Gastroesophageal sphincter (tissue), 4 donors: ENCODE measurements at places on chromosomes 12 and 14.
A peak's percentile ranks its signal among the peaks of the same experiment; 100 is the strongest.

DNA sequence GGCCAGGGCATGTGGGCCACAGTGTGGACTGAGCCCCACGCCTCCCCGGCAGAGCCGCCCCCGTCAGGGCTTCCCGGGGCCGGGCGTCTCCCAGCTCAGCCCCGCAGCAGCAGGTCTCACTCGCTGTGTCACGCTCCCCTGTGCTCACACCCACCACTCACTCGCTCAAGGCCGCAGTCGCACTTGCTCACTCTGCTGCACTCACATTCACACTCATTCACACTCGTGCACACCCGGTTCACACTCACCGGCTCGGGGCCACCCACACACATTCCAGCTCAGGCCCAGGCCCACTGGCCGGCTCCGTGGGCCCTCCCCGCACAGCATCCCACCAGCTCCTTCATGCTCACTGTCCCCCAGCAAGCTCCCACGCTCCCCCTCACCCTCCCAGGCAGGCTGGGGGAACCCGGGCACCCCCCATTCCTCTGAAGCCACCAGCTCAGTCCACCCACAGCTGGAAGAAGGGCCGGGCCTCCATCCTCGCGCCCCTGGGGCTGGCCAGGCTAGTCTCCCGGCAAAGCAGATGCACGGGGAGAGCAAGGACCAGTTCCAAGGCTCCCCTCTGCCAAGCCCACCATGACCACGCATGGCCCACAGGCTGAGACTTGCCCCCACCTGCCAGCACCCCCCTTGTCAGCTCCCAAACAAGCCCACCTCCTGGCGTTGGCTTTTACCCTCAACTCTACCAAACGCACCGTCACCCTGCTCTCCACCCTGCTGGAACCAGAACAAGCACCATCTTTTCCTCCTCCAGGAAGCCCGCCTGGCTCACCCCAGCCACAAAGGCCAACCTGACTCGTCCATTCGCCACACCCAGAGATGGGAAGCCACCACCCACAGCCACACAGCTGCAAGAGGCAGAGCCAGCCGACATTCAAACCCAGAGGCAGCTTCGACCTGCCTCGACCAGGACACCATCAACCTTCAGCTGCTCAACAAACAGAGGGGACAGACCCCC lies 28.0 kb downstream of the NCOR2 start:
- no peak for ATAC-seq

- ATAC-seq: no peak
Observed at GRCh38 chr12:65734226-65734625, 90.1 kb upstream of the HMGA2 start.

DNA sequence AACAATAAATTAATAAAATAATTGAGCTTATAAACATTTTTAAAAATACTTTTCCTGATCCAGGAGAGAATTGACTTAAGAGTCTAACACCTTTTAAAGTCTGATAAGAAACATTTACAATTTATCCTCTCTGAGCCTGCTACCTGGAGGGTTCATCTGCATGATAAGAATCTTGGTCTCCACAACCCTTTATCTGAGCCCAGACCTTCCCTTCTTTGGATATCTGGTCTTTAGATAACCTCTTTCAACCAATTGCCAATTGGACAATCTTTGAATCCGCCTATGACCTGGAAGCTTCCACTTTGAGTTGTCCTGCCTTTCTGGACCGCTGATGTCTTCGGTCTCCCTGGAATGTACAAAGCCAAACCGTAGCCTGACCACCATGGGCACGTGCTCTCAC lies 1393.3 kb upstream of the TMEM132C start:
- no peak for ATAC-seq

GRCh38 chr12:94644141-94644979 lies 6.0 kb downstream of the TMCC3 start:
- peak; percentile 42 for ATAC-seq

GRCh38 chr14:96538097-96538989 lies 36.2 kb downstream of the PAPOLA start:
- no peak for ATAC-seq

- no peak for ATAC-seq
Observed at GRCh38 chr12:54601841-54602240, 13.4 kb upstream of the PPP1R1A start.

GRCh38 chr14:84969501-84969900 lies 560.4 kb upstream of the FLRT2 start:
- no peak for ATAC-seq

- peak; percentile 17 for ATAC-seq
Observed at GRCh38 chr12:55716582-55716957, 724 bp downstream of the BLOC1S1 start.

- ATAC-seq: no peak
Observed at GRCh38 chr14:79436335-79436734, 775.0 kb downstream of the DIO2 start.

- ATAC-seq: no peak
Observed at GRCh38 chr12:131513606-131514005, 197.3 kb upstream of the SFSWAP start.

DNA sequence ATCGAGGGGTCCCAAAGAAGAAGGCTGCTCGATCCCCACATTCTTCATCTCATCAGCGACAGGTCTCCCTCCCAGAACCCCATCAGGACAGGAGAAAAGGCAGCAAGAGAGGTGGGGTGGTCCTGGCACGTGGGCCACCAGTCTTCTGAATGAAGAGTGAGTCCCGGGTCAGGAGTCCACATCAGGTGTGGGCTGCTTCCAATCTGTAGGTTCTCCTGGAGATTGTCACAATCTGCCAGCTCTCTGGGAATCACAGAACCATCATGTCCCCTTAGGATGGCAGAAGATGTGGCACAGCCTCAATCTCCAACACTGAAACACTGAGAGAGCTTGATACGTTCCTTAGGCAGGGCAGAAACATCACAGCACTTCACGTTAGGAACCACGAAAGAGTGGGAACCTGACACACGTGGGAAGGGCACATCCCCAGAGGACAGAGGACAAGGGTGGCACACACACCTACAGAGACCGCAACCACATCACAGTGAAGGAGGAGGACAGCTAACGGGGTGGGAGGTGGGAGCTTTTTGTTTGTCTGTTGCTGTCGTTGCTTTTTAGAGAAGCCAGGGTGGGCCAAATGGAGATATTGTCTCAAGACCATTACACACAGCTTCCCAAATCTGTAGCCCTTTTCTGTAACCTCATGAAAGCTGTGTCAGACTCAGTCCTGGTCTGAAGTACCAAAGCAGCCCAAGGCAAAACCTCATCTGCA lies 284.5 kb downstream of the DPF3 start:
- no peak for ATAC-seq

DNA sequence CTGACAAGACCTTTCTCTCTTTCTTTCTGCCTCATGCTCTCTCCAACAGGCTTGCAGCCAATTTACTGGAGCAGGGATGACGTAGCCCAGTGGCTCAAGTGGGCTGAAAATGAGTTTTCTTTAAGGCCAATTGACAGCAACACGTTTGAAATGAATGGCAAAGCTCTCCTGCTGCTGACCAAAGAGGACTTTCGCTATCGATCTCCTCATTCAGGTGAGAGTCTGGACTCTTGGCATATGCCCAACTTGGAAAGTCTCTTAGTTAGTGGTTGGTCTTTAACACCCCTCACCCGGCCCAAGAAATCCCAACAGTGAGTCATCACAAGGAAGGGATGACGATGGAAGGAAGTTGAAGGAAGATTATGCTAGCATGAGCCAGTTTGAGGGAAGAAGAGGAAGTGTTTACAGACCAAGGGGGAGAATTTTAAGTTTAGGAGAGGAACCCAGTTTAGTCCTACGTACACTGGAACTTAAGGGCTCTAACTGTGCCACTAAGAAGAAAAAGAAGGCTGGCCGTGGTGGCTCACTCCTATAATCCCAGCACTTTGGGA lies 189.7 kb downstream of the ETV6 start:
- ATAC-seq: peak; percentile 54

- ATAC-seq: no peak
Observed at GRCh38 chr12:17028348-17028747, 422.4 kb upstream of the LMO3 start.

DNA sequence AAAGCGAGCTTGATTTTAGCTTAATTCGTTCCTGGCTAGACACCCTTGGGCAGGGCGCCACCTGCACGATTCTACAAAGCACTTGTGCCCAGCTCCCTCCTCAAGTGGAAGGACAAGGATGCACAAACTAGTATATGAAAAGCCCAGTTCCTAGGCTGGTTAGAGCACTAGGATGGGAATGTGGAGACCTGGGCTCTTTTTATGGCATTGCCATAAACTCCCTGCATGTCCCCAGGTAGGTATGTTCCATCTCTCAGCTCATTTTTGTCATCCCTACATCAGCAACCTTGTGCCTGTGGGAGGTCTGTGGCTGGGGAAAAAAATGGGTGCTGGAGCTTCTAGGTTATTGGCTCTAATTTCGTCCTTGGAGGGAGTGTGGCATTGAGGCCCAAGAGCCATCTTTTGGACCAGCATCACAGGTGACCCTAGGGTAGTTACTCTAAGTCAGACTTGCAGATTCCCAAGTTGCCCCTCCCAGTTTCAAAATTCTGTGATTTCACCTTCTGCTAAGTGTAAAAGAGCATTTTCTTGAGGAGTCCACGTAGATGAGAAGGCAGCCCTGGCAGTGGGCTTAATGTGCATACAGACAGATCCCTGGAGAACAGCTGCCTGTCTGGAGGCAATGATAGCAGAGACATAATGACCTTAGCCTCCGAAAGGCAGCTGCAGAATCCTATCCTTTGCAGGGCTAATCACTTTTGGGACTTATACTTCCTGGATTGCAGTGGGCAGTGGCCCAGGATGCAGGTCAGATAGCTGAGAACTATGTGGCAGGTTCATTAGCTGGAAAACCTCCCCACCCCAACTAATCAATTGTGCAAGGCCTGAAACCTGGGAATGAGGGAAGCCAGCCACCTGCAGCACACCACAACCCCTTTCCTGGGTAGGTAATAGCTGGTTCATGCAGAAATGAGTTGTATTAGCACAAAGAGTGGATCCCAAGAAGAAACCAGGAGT lies 47.6 kb upstream of the BDKRB2 start:
- no peak for ATAC-seq

DNA sequence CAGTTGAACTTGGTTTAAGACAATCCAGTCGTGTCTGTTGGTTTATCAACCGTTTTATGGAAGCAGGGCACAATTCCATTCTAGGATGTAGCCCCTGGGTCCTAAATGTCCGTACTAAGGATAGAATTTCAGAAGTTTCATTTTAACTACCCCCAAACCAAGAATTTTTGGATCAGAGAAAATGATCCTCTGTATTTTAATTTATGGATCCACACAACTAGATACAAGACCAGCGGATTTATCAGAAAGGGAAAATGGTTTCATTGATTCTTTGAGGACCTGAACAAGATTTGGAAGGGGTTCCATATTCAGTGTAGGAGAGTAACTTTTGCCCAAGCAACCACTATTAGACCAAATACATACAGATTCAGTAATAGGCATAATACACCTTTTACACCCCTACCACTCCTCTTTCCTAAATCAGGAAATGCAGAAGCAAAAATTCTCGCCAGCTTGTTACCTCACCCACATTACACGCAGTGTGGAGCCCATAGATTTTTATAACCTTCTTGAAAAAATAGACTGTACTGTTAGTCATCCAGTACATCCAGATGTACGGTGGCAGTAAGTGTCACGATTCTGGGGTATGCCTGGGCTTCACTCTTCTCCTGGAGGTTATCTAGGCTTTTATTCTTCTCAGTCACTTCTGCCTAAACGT lies 1.4 kb upstream of the FBXL14 start:
- ATAC-seq: no peak

- ATAC-seq: no peak
Observed at GRCh38 chr12:104132351-104132956, 5.6 kb downstream of the NFYB start.

DNA sequence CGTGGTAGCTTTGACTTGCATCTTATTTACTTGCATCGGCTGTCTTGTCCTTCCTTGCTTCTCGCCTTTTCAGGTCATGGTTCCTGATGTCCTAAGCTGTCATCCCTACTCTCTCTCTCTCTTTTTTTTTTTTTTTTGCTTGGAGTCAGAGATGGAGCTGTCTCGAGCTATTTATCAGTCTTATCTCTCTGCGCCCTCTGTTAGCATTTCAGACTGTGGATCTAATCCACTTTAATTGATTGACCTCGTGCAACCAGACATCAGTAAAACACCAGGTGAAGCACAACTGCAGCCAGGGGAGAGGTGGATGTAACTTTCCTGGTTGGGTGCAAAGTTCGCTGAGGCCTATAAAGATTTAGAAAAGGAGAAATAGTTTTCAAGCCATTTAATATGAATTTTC lies 554.8 kb downstream of the DIO2 start:
- ATAC-seq: no peak

DNA sequence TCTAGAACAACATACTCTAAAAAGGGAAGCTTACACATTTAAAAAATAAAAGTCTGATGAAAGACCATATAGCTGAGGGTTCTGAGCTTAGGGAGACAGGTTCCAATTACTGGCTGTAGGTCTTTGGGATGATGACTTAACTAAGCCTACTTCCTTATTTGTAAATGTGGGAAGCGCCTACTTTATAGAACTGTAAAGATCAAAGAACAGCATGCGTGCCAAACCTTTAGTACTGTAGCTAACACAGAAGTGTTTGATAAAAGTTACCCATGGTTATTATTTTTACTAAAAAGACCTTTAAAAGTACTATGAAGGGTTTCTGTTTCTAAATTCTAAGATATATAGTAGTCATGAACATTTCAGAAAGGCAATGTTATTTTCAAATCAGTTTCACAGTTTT lies 35.7 kb downstream of the STK38L start:
- no peak for ATAC-seq

- ATAC-seq: no peak
Observed at GRCh38 chr12:24034160-24034559, 84.7 kb upstream of the SOX5 start.

GRCh38 chr12:52327830-52328500 lies 6.8 kb upstream of the KRT83 start:
- ATAC-seq: no peak

DNA sequence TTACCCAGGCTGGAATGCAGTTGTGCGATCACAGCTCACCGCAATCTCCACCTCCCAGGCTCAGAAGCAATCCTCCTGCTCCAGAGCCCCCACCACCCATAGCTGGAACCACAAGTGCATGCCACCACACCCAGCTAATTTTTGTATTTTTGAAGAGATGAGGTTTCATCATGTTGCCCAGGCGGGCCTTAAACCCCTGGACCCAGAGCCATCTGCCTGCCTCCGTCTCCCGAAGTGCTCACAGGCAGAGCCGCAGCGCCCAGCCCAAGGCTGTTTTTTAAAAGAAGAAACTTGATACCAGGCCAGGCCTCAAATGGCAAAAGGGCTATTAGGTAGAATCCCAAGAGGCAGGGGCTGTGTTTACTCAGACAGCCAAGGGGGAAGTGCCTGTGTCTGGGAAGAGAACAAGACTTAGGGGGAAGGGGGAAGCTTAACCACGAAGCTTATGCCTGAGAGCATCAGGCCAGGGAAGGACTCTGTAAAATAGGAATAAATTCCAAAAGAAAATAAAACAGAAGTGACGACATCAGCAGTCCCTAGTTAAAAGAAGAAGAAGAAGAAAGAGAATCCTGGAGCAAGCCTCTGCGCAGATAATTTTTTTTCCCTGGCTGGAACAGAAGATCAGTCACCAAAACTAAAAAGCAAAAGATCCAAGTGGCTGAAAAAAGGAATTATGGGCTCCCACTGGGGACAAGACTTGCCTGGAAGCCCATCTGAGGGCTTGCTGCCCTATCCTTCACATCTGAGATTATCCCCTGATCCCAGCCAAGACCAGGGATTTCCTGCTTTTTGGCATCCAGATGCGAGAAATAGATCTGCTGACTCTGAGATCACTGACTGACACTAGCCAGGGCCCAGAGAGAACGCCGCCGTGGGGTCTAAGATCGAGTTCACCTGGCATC lies 170.5 kb downstream of the NDUFA12 start:
- peak; percentile 40 for ATAC-seq

- no peak for ATAC-seq
Observed at GRCh38 chr14:28771168-28771567, 4.6 kb downstream of the FOXG1 start.
